ENCODE measurements at places on chromosomes 11 and 22.

GRCh38 chr11:106159836-106160235 lies 82.4 kb downstream of the AASDHPPT start:
- peak; percentile 12 for DNase-seq

DNA sequence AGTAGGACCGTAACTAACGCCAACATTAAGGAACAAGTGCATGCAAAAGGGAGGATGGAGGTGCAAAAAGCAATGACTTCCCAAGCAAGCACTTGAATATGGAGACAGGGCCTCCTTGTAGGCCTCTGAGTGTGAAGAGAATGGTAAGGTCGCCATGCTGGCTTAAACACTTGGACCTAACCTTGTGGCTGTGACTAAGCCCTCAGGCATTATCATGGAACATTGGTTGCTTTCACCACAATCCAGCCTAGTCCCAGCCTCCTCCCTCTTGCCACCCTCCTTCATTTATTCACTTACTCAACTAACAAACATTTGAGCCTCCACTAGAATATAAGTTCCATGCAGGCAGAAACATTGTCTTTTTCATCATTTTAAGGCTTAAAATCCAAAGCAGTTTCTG lies 11.9 kb upstream of the SYTL2 start:
- peak; percentile 73 for DNase-seq

DNA sequence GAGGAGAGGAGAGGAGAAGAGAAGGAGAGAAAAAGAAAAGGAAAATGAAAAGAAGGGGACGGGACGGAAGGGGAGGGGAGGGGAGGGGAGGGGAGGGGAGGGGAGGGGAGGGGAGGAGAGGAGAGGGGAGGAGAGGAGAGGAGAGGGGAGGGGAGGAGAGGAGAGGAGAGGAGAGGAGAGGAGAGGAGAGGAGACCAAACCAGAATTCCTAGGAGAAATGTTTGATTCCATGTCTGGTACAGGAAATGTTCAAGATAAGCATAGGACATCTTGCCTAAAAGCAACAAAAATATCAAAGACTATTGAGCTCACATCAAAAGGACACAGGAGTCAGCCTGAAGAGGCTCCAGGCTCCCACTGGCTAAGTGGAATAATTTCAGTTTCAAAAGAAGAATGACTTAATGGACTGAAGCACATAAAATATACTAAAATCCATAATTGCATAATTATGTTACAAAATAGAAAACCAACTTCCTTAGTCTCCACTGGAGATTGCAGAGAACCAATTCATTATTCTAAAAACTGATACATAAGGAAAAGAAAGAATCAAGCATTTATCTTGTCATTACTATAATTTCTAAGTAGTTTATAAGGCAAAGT lies 101.1 kb upstream of the APOA1 start:
- DNase-seq: no peak

DNA sequence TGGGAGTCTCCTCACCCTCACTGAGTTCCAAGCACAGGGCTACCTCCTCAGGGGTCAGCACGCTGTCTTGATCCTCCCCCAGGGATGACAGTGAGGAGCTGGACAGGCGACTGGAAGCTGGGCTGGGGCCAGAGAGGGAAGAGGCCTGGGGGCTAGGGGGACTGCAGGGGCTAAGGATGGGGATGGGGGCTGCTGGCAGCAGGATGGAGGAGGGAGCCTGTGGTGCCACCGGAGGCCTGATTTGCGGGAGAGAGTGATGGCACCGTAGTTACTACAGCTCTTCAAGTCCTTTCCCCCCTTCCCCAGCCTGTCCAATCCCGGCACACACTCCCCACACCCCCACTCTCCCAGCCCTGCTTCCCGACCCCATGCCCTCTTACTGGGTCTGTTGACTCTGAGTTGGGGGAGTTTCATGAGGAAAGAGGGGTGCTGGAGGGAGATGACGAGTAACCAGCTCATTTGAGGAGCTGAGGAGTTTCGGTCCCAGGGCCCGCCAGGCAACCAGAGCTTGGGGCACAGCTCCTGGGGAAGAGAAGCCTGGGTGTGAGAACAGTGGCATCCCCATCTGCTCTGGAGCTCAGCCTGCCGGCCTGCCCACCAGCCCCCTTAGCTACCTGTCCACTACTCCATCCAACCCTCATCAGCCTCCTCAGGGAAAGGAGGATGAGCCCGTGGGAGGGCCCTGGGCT lies 10.5 kb downstream of the ROBO4 start:
- no peak for DNase-seq

GRCh38 chr11:77211594-77212251 lies 83.7 kb downstream of the MYO7A start:
- DNase-seq: no peak

All from EL (cell line).